Right forelimb (tissue), 1 donor: ENCODE measurements at places on chromosomes 3 and 15.
A peak's percentile ranks its signal among the peaks of the same experiment; 100 is the strongest.

DNA sequence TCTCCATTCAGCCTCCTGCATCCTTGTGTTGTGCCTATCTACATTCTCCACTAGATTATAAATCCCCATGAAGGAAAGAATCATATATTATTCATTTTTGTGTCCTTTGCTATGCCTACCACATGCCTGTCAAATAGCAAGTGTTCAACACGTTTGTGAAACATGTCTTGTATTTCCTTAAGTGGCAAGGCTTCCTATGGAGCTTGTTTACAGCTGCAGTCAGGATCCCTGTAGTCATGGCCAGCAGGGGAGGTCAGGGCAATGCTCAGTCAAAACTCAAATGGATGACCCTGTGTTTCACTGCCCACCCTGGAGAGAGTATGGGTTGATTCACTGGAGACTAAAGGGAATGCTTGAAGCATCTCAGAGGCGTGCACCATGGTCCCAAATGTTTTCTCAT, 191.7 kb upstream of the ATP11B start:
- DNase-seq = no peak

- peak; percentile 67 for DNase-seq
These were observed 37.7 kb upstream of the LCTL start for GRCh38 chr15:66603301-66604179.

DNA sequence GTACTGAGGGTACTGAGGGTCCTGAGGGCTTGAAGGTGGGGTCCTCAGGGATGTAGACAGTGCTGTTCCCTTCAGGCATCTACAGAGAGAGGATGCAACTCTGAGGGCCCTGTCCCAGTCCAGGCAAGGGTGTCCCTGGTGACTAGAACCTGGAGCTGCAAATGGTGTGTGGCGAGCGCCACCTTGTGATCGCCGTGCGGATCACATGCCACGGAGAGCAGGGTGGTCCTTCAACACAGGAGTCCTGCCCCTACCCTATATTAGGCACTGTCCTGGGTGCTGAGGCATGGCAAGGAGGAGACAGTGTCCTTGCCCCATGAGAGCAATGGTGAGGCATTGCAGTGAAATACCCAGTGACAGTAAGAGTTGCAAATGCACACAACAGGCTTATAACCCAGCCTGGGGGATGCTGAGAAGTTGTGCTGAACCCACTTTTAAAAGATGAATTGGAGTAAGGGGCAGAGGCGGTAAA, 23.6 kb downstream of the RHCG start:
- peak; percentile 62 for DNase-seq

DNA sequence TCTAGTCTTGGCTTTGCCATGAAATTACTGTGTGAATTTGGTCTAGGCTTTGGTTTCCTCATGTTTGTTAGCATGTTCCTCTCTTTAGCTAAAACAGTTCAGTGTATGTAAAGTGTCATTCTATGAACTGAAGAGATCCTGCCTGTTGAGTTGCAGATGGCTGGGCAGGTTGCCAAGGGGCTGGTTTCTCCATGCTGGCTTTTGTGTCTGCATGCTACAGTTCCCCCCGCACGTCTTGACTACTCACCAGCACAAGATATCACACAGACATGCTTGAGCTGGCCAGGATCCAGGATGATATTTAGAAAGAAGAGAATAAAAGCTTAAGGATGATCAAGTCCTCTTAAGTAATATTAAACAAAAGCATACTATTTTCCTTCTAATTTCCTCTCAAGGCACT, 90.2 kb downstream of the CERS3 start:
- peak; percentile 84 for DNase-seq

- DNase-seq = no peak
These were observed 75.9 kb downstream of the VGLL4 start for GRCh38 chr3:11567516-11568467.

GRCh38 chr15:43889042-43889441, 62.2 kb downstream of the WDR76 start:
- no peak for DNase-seq

DNA sequence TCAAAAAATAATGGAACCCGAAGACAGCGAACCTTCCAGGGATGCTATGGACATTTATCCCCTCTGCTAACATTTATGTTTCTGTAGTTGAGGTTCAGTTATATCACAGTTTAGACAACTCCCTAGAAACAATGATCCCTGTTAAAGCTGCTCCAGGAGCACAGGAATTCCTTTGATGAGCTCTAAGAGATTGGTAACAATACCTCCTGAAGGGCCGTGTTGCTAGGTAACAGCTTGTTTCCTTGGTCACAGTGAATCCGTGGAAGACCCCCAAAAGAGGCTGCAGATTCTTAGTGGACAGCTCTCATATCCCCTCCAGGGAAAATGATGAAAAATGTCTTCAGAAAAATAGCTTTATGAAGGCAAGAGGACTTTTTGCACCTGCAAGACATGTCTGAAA, 160.2 kb downstream of the SERPINI1 start:
- no peak for DNase-seq
